ENCODE measurements at places on chromosomes 12 and 14.

- DNase-seq: no peak
Measured at GRCh38 chr12:52965337-52965731, 16.4 kb downstream of the KRT18 start.

DNA sequence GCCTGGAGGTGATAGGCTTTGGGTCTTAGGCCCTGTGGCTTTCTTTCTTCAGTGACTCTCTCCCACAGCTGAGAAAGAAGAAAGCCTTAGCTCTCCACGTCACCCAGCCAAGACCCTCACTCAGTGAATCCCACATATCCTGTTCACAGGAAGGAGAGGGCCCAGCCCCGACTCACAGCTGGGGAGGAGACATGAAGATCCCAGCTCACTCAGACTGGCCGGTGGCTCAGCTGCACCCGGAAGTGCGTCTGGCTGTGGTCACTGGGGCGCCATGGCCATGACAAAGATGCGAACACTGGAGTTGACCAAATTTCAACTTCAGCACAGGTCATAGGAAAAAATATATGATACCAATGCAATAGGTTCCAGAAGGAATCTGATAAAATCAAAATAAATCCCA is 14.2 kb downstream of the DLK1 start:
- no peak for DNase-seq

- DNase-seq: no peak
Measured at GRCh38 chr12:92191061-92191460, 45.4 kb upstream of the BTG1 start.

DNA sequence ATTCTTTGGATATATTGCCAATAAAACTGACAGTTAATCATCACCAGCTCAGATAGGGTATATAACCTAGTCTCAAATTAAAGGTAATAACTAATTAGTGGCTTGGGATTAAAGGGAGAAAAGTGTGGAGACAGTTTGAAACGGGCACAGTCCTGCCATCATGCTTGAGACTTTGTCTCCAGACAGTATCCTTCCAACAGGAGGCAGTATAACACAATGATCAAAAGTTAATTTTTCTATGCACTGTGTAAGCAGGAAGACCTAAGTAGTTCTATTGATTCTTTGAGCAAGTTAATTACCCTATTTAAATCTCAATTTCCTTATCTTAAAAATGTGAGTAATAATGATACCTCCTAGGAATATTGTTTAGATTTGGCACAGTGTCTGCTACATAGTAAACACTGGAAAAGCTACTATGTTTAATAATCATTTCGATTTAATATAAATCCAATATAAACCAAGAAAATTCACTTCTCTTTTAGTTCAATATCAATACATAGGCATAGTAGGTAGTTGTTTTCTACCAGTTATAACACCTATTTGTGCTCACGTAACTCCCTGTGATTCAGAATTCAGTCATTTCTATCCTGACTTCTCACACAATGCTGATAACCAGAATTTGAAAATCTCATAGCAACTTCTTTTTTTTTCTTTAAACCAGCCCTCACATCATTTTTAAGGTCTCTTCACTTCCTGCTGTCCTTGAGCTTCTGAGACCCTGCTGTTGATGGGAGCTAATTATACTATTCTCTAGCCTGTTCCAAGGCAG is 53.7 kb downstream of the GALNT4 start:
- DNase-seq: no peak

DNA sequence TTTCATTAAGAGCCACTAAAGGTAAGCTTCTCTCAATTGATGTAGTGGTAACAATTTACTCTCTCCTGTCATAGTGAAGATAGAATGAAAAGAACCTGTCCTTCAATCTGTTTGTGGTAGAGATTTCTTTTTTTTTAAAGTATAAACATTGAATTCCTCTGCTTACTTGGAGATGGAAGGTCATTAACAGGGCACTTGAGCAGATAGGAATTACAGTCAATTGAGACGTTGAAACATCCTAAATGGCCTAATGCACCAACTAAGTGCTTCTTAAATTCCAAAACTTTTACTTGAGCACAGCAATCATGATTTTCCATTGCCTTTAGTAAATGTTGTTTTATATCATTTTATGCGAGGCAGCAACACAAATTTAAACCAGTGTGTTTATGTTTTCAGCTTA is 241.4 kb downstream of the FOXG1 start:
- DNase-seq: no peak

DNA sequence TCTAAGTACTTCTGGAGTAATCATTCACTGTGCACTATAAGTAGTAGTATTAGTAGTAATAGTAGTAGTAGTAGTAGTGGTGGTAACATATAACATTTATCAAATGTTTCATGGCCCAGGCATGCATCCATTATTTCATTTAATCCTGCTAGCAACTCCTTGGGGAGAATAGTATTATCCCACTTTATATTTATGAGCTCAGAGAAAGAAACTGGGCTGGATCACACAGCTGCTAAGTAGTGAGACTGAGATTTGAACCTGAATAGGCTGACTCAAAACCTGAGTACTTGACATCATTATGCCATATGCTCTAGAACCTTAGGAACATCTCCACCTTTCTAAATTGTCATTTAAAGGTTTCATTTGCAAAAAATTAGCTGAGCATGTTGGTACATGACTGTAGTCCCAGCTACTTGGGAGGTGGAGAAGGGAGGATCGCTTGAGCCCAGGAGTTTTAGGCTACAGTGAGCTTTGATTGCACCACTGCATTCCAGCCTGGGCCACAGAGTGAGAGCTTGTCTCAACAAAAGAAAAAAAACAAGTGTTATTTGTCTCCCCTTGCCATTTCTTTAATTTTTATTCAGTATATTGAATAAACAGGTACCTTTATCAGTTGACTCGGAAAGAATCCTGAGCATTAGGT is 11.4 kb upstream of the NID2 start:
- peak; percentile 59 for DNase-seq

GRCh38 chr14:55502746-55503284 is 62.4 kb upstream of the TBPL2 start:
- DNase-seq: no peak

- no peak for DNase-seq
Measured at GRCh38 chr12:45644541-45644940, 85.0 kb upstream of the ARID2 start.

DNA sequence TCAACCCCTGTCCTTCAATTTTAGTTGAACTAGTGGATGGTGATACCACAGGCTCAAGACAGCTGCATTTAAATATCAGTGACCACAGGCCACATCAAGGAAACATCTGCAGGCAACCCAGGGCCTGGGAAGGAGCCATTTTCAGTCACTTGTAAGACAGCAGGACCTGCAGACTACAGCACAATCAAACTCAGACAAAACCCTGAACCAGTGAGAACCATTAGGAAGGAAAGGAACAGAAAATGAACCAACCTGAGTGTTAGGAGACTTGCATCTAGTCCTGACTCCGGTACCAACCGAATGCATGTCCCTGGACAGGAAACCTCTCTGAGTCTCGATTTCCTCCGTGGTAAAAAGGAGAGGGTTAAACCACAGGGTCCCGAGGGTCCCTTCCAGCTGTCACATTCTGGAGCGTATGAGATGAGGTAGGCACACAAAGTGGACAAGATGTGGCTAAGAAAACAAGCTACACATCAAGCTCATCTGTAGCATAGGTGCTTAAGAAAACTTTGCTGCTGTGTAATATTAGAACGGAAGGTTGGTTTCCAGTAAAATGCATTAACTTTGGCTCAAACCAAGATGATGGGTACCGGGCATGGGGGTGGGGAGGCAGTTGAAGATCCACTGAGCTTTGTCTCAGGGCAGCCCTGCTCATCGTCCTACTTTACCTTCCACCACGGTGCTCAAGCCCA is 1.6 kb upstream of the CDKN1B start:
- no peak for DNase-seq

DNA sequence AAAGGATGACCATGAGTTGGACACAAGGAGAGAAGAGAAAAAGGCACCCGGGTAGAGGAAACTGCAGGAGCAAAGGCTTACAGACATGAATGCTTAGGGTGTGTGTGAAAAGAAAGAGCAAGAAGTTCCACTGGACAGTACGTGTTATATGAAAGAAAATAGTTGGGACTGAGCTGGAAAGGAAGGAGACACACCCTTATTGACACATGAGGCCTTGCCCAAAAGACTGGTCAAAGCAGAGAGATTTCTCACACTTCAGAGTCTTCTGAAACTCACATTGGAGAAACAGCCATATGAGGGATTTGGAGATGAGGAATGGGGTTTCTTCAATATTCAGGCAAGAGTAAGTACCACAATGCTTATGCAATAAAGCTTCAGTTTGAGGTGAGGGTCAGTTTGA is 56.0 kb downstream of the TTC9 start:
- no peak for DNase-seq

- DNase-seq: no peak
Measured at GRCh38 chr12:45568808-45569207, 160.7 kb upstream of the ARID2 start.

- DNase-seq: no peak
Measured at GRCh38 chr14:89366864-89367778, 49.9 kb downstream of the FOXN3 start.
